ENCODE measurements at places on chromosomes 3 and 15.

DNA sequence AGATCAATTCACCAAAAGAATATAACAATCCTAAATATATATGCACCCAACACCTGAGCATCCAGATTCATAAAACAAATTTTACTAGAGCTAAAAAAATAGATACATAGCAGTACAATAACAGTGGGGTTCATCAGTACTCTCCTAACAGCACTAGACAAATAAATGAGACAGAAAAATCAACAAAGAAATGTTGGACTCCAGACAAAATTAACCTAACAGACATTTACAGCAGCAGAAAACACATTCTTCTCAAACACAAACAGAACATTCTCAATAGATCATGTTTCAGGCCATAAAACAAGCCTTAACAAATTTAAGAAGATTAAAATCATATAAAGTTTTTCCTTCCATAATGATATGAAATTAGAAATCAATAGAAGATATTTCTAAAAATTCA lies 124.8 kb upstream of the NECTIN3 start:
- no peaks in the 10 kb centered on the region for H3K4me1 ChIP-seq
- no peaks in the 10 kb centered on the region for H3K36me3 ChIP-seq
- no peak for DNase-seq
- no peak overlapping the region for H3K27ac ChIP-seq

DNA sequence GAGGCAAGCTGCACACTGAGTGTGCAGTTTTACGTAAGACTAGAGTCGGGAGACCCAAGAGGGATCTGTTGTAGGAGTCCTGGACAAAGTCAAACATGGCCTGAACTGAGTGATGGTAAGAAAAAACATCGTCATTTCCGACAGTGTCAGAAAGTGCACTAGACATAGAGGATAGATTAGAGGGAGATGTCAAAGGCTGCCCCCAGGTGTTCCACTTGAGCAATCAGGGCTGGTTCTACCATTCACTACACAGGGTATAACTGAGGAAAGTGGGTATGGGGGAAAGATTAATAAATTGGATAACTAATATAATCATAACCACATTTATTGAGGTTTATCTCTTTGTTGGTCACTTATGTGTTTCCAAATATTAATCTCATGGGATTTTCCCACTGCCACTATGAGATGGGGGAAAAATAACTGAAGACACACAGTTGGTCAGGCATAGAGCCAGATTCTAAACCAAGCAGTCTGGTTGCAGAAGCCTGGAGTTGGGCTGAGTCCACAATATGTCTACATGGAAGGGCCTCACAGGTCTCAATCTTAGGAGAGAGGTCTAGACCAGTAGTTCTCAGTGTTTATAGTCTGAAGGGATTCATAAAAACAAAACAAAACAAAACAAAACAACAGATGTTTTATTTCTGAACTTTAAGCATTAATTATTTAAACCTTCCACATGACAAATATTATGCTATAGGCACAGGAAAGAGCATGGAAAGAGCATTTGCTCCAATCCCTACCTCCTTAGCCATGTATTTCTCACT lies 766.5 kb downstream of the NTRK3 start:
- no peaks in the 10 kb centered on the region for H3K36me3 ChIP-seq
- no peak overlapping the region for H3K4me3 ChIP-seq
- no peak overlapping the region for H3K27ac ChIP-seq
- no peaks in the 10 kb centered on the region for H3K4me1 ChIP-seq

DNA sequence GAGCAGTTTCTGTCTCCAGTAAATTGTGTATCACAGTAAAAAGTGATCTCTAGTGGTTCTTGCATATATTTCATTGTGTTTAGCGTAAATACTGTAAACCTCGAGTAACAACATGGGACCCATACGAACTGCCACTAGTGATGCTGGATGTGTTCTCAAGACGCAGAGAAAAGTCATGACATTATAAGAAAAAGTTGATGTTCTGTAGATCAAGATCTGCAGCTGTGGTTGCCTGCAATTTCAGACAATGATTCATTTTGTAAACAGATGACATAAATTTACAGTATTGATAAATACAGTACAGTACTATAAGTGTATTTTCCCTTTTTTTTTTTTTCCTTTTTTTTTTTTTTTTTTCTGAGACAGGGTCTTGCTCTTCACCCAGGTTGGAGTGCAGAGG lies 100.1 kb downstream of the DPH6 start:
- H3K36me3 ChIP-seq = no peaks in the 10 kb centered on the region
- H3K4me3 ChIP-seq = no peak overlapping the region
- H3K27ac ChIP-seq = no peak overlapping the region
- H3K27me3 ChIP-seq = no peaks in the 10 kb centered on the region
- no peaks in the 10 kb centered on the region for H3K4me1 ChIP-seq

DNA sequence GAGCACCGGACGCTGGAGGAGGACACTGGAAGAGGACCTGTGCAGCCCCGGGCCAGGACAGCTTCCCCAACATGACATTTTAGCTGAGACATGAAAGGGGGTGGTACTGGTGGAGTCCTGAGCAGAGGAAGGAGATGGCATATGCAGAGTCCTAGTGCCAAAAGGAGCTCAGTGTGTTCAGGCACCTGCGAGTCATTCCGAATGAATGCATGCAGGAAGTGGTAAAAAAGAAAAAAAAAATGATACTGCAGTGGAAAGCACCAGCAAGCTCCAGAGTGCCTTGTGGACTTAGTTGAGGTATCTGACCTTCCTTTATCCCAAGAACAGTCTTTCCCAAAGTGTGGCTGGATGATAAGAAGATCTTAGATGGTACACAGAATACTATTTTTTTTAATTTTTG lies 6.6 kb upstream of the ZNF148 start:
- H3K27ac ChIP-seq = no peak overlapping the region
- no peaks in the 10 kb centered on the region for H3K36me3 ChIP-seq
- DNase-seq = no peak
- H3K4me3 ChIP-seq = no peak overlapping the region

DNA sequence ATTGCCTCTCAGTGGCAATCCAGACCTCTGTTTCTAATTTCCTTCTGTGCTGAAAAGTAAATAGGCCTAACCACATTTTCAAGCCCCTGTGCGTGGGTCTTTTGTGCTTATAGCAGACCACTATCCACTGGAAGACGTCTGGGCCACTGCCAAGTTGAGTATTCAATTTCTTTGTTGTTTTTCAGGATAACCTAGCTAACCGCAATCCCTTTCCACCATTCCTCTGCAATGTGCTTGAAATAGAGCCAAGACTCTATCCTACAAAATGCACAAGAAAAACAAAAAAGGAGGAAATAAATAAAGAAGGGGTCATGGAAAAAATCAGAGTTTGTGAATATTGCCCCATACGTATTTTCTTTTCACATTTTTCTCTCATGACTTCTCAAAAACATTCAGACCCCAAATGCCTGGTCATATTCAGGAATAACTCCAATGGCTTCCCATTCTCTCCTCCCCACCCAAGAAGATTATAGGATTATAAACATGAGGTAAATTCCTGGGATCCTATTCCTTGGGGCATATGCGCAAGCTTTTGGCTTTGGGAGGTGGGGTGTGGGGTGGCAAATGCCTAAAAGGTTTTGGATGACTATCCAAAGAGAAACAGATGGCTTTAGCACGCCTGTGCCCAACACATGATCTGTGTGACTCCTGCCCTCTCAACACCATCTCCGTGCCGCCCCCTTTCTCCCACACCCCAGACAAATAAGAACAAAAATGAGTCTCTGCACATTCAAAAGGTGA lies 217.9 kb upstream of the THBS1 start:
- no peaks in the 10 kb centered on the region for H3K27me3 ChIP-seq
- H3K4me3 ChIP-seq = no peak overlapping the region
- no peaks in the 10 kb centered on the region for H3K36me3 ChIP-seq
- DNase-seq = no peak

- H3K4me3 ChIP-seq = no peak overlapping the region
- no peaks in the 10 kb centered on the region for H3K36me3 ChIP-seq
- H3K4me1 ChIP-seq = peaks cover 7% of the 10 kb centered on the region
- peaks cover 41% of the 10 kb centered on the region for H3K27me3 ChIP-seq
These were observed 229.4 kb upstream of the AZI2 start for GRCh38 chr3:28577941-28578500.

GRCh38 chr15:28103831-28104230 lies 4.7 kb upstream of the OCA2 start:
- H3K4me1 ChIP-seq = peaks cover 25% of the 10 kb centered on the region
- no peak overlapping the region for H3K27ac ChIP-seq
- no peaks in the 10 kb centered on the region for H3K36me3 ChIP-seq
- peaks cover 27% of the 10 kb centered on the region for H3K27me3 ChIP-seq
- DNase-seq = no peak

GRCh38 chr15:52224211-52224610 lies 33.0 kb upstream of the GNB5 start:
- H3K27ac ChIP-seq = no peak overlapping the region
- peaks cover 62% of the 10 kb centered on the region for H3K36me3 ChIP-seq
- H3K4me3 ChIP-seq = no peak overlapping the region
- DNase-seq = no peak
- no peaks in the 10 kb centered on the region for H3K27me3 ChIP-seq

DNA sequence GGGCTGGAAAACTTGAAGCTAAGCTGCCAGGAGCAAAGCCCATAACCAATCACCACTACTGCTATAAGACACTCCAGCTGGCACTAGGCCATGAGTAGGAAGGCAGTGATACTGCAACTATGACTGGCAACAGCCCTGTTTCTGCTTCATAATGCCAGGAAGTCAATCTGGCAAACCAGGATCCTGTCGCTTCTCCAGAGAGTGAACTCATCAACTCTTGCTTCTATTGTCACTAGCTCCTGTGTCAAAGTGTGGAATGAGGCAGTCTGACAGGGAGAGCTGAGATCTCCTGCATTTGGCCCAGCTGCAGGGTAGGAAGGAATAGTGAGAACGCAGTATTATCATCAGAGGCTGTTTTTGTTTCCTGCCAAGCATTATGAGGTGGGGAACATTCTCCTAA lies 105.3 kb downstream of the CTNNB1 start:
- DNase-seq = no peak
- H3K36me3 ChIP-seq = no peaks in the 10 kb centered on the region
- H3K4me3 ChIP-seq = no peak overlapping the region
- H3K4me1 ChIP-seq = no peaks in the 10 kb centered on the region
- no peak overlapping the region for H3K27ac ChIP-seq
- H3K27me3 ChIP-seq = no peaks in the 10 kb centered on the region

GRCh38 chr3:40336511-40337135 lies 27.1 kb downstream of the EIF1B start:
- H3K4me1 ChIP-seq = no peaks in the 10 kb centered on the region
- H3K27ac ChIP-seq = no peak overlapping the region
- no peak overlapping the region for H3K4me3 ChIP-seq
- no peaks in the 10 kb centered on the region for H3K36me3 ChIP-seq

- no peak overlapping the region for H3K27ac ChIP-seq
- DNase-seq = no peak
- no peaks in the 10 kb centered on the region for H3K36me3 ChIP-seq
These were observed 15.3 kb downstream of the IGDCC3 start for GRCh38 chr15:65362491-65362890.

All from lower lobe of right lung (tissue), 2 donors.